ENCODE measurements at places on chromosomes 7 and 10.

- no peak for DNase-seq
Measured at GRCh38 chr7:75889223-75889825, 10.5 kb downstream of the RHBDD2 start.

GRCh38 chr7:1354661-1355567, 104.4 kb downstream of the MICALL2 start:
- no peak for DNase-seq

DNA sequence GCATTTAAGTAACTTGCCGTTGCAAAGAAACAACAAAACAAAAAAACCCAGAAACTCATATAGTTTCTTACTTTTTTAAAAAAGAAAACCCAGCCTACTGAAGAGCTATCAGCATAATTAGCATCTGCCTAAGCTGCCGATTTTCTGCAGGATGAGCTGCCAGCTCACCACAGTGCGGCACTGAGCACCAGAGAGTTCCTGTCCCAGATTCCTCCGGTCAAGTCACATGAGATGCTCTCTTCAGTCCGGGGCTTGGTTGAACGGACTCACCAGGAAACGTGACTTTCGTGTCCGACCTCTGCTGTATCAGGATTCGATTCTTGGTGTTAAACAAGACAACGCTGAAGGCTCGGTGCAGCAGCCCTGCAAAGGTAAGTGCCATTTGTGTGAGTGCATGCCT, 3.2 kb downstream of the IDI2 start:
- DNase-seq = no peak

DNA sequence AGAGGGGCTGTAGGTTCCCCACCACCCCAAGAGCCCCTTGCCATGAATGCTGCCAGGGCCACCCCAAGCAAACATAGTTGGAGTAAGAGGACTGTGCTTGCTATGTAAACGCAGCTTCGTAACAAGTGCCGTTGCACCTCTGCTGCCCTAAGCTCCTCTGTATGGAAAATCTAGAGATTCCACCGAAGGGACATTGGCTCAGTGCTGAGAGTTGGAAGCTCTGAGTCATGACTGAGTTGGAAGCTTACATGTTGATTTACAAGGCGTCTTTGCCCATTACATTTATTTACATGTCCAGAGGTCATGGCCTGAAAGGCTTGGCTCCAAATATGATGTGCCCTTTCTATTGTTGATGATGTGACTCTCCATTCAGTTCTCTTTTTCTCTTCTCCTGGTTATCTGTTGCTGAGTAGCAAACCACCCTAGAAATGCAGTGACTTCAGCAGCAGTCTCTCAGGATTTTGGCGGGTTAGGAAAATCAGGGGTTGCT, 233.1 kb upstream of the TCF7L2 start:
- DNase-seq = no peak

DNA sequence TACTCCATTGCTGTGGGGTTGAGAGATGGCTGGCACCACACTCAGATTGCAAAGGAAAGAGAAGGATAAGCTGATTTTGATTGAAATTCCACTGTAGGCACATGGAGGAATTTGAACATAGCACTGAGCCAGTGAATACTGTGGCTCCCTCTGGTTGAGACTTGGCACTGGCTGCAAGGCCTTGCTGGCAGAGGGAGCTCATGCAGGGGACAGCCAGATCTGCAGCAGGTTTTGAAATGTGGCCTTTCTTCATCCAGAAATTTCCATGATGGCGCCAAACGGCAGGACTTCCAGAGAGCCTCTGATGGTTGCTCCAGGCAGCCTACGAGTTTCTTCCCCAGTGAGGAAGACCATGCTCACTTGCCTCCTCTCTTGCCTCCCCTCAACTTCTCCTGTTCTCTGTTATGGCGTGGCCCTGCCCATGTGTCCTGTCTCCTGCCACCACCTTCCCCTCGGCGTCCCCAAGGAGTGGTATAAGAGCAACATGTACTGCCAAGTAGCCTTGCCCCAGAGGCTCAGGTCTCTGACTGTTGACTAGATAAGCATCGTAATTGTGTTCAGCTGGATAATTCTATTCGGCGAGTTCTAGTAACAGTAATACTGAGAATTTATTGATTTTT, 265.6 kb downstream of the CCDC3 start:
- no peak for DNase-seq

DNA sequence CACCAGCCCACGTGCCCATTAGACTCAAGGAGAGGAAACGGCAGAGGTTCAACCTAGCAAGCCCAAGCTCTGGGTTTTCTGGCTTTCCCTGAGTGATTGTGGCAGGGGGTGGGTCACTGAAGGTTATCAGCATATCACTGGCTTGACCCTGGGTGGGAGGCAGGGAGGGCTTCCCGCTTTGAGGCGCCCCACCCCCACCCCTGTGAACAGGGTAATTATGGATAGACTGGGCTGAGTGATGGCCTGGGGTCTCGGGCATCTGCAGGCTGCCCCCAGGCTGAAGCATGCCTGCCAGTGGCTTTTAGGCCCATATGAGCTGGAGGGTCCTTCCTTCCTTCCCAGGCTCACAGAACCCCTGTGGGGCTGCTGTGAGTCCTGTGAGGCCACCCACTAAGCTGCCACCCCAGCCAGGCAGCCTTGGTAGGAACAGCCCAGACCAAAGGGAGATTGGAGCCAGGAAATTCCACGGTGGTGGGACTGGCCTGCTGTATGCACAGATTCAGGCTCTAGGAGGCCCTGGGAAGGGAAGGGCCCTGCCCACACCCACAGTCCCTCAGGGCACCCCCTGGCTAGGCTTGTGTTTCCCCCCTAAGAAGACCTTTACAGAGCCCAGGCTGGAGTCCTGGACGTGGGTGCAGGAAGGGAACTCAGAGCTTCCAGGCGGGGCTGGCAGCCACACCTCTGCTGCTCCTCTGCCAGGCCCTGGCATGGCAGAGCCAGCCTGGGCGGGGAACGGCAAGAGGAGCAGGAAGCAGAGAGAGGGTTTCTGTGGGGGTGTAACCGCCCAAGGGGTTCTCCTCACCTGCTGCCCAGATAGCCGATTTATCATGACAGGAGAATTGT, 33.1 kb downstream of the GPRIN2 start:
- no peak for DNase-seq

DNA sequence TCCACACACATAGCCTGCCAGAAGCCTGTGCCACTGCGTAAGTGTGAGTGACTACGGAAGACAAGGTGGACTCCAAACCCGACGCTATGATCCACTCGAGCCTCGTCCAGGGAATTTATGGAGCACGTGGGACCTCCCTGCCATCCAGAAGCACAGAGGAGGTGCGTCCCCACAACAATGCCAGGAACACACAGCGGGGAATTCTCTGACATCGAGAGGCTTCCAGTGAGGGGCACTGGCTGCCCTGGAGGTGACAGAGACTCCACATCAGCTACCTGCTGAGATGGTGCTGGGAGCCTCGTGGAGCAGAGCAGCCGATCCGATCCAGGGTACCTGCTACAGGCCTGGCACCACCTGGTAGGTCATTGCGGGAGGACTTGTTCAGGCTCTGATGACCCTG, 72.2 kb upstream of the INSIG1 start:
- no peak for DNase-seq

DNA sequence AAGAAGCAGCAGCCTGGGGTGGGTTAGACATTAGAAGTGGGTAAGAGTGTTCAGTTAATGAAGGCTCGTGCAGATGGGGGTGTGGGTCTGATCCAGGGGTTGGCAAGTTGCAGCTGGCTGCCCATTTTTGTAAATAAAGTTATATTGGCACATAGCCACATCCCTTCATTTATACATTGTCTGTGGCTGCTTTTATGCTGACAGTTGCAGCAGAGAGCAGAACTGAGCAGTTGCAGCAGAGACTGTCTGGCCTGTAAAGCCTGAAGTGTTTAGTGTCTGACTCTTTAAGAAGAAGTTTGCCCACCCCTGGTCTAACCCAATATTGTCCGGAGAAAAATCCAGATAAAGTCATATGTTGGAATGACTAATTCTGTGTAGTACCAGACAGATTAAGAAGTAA, 38.1 kb downstream of the GLRX3 start:
- DNase-seq = no peak

DNA sequence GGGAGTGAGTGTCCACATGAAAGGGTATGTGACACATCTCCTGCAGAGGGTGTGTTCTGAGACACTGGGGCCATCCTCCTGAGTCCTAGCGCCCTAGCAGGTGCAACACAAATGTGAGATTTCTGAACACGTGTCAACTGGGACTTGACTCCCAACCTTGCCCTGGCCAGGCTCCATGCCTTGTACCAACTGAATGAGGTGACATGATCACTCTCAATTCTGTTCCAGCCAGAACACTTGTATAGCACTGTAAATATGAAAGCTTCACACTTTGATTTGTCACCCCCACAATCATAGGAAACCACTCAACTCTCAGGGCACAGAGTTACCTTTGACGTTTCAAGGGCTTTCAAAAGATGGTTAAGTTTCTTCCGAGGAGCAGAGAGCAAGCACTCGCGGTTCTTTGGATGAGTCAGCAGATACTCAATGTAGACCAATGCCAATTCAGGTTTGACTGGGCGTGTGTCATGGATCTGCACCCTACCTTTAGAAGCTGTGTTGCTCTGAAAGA, 48.6 kb downstream of the NCAPG2 start:
- DNase-seq = no peak

- no peak for DNase-seq
Measured at GRCh38 chr7:144884896-144885295, 49.0 kb upstream of the TPK1 start.

DNA sequence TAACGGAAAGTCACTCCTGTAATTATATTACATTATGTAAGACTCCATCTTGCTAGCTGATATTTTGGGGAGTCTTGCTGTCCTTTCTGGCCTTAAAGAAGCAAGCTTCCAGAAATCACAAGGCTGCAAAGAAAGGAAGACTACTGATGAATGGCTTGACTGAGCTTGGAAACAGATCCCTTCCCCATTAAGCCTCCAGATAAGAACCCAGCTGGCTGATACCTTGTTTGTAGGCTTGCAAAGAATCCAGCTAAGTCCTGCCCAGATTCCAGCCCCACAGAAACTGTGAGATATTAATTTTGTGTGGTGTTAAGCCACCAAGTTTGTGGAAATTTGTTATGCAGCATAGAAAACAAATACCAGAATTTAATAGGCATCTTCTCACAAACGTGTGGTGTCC, 49.9 kb upstream of the TMEM106B start:
- DNase-seq = no peak

DNA sequence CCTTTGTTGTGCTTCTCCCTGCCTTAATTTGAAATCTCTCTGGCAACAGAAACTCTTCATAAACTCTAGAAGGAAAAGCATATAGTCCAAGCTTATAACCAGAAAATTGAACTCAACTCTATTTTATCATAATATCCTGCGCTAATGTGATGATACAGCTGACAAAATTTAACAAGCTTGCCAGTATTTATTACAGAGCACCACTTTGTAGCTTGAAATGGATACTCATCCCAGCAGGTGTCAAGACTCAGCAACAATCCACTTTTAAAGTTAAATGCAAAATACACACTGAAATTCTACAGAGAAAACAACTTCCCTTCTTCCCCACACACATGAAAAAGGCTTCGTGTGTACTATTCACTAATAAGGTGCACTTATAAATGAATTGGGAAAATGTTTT, 228.9 kb downstream of the AGMO start:
- no peak for DNase-seq

GRCh38 chr7:108310351-108310750, 145.9 kb downstream of the NRCAM start:
- DNase-seq = peak; percentile 67

DNA sequence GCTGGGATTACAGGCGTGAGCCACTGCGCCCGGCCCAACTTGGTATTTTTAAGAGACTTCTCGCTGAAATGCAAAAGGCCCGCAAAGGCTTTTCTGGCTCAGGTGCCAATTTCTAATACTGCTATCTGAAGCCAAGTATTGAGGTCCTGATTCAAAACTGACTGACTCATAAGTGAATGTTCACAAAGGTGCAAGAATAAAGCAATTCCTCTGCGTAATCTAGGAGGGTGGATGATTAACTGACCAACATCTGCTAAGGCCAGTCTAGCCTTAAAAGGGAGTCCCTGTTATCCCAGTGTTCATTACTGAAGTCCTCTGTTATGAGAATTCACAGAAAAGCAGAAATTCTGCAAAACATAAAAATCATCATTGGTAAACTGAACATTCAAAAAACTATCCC, 111.4 kb downstream of the SRPK2 start:
- no peak for DNase-seq

- no peak for DNase-seq
Measured at GRCh38 chr10:100327007-100327717, 2.9 kb downstream of the PKD2L1 start.

GRCh38 chr7:52726493-52726892, 308.9 kb upstream of the POM121L12 start:
- no peak for DNase-seq

- no peak for DNase-seq
Measured at GRCh38 chr10:63722537-63722936, 201.3 kb downstream of the REEP3 start.
